ENCODE measurements at places on chromosomes 16 and 17.
A peak's percentile ranks its signal among the peaks of the same experiment; 100 is the strongest.

- no peak for DNase-seq
These were observed 15.4 kb upstream of the NDEL1 start for GRCh38 chr17:8420041-8420934.

DNA sequence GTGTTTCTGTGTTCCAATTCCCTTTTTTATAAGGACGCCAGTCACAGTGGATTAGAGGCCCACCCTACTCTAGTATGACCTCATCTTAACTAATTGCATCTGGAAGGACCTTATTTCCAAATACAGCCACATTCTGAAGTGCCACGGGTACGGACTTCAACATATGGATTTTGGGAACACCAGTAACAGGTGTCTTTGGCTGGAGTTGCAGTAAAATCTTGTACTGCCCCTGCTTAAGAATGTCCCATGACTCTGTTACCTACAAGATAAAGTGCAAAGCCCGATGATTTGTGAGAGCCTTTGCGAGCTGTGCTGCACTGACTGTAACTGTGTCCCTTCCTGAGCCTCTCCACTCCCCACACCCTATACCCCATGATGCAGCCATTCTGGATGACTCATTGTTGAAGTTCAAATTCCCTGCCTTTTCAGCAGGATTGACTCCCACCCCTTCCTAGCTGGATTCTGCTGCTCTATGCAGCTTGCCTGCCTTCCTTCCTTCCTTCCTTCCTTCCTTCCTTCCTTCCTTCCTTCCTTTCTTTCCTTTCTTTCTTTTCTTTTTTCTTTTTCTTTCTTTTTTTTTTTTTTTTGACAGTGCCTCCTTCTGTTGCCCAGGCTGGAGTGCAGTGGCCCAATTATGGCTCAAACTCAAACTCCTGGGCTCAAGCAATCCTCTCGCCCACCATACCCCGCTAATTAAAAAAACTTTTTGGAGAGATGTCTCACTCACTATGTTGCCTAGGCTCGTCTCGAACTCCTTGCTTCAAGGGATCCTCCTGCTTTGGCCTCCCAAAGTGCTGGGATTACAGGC lies 2.1 kb downstream of the HCRT start:
- no peak for DNase-seq

DNA sequence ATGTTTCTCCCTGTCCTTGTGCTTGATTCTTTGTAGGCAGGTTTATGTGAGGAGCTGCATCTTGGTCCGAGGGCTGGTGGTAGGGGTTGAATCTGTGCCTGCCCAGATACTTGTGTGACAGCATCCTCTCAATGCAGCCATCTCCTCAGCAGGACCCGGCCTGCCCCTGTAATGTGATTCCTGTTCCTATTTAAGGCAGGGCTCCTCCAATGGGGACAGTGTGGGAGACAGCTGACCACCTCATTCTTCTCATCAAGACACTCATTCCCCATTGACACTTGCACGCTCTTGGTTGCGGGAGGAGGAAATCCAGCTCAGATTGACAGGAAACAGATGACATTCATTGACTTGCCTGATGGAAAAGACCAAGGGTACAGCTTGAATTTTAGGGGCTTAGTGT lies 384.5 kb downstream of the CPPED1 start:
- DNase-seq, result no peak

GRCh38 chr17:223723-224471 lies 42.4 kb upstream of the DOC2B start:
- no peak for DNase-seq

DNA sequence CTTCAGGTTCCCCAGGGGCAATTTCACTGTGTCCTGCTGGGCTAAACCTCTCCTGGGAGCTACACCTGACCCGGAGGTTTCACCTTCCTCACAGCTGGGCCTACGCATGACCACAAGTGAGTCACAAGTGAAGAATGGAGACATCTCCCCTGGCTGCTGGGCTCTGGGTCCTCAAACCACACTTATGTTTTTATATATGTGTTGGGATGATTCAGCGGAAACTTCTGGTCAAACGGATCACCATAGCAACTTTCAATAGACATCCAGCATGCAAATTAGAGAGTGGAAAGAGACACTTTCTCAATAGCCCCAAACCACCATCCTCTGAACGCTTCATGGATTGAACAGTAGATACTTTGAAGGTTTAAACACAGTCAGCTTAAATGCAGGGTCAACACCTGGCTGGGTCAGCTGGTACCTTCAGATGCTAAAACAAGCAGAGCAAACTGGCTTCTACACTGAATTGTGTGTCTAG lies 28.0 kb upstream of the MAF start:
- peak; percentile 26 for DNase-seq

- no peak for DNase-seq
These were observed 20.2 kb downstream of the ANKS3 start for GRCh38 chr16:4713663-4714501.
